Neuronal stem cell (in vitro differentiated cells): ENCODE measurements at places on chromosomes 2 and 18.

DNA sequence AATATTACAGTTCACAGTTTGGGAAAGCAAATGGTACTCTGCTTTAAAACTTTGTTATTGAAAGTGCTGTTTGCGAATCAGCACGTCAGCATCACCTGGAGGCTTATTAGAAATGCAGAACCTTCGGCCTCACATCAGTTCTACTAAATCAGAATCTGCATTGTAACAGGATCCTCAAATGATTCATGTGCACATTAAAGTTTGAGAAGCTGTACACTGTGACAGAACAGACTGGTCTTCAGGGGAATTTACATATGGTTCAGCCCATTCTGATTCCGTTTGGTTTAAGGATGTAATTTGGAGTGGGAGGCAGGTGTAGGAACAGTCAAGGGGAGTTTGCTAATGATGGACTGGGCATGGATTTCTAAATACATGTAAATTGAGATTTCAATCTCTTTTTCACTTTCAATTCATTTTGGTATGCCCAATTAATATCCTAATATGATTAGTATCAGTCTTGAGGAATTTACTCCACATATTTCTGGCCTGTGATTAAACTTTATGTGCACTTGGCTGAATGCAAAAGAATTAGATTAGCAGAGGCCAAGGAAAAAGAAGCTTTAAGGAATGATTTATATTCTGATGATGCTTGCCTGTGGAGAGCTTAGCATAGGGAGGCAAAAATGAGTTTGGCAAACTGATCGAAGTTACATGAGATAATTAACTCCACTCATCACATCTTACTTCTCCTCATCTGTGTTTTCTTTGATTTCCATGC, 248.8 kb downstream of the XIRP2 start:
- DNase-seq, result no peak

DNA sequence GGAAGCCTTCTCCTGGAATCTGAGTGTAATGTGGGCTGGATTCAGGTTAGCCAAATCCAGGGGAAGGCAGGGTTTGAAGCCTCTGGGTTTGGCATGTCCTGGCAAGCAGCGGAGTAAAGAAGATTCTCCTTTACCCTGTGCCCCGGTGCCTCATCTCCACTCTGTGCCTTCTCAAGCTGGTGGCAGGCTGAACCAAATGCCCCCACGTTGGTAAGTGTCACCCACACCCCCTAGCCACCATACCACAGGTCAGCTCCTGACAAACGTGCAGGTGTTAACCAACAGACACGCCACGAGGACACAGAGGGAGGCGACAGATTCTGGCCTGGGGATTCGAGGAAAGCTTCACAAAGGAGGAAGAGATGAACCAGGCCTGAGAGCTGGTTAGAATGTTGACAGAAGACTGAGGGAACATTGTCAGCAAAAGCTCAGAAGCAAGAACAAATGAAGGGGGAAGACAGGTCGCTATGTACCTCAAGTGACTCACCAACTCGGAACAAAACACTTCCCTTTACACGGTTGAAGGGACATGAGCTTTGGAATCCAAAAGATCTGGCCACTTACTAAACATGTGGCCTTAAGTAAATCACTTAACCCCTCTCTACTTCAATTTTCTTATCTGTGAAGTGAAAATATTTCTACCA, 85.2 kb upstream of the LCLAT1 start:
- no peak for DNase-seq

DNA sequence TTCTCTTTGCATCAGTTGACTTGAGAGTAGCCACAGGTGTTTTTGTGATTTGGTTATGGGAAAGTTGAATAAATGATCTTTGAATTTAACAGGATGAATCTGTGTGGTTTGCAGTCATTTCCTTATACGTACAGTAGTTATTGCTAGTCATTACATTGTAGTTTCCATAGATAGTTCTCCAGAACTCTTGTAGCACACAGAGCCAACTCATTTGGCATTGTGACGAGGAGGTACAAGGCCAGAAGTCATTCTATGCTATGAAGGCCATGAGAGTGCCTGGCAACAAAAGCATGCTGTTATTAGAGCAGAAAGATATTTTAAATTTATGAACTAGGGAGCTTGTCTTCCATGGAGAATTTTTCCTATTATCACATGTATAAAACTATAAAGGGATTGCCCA, 973.0 kb upstream of the CHAC2 start:
- DNase-seq, result no peak

DNA sequence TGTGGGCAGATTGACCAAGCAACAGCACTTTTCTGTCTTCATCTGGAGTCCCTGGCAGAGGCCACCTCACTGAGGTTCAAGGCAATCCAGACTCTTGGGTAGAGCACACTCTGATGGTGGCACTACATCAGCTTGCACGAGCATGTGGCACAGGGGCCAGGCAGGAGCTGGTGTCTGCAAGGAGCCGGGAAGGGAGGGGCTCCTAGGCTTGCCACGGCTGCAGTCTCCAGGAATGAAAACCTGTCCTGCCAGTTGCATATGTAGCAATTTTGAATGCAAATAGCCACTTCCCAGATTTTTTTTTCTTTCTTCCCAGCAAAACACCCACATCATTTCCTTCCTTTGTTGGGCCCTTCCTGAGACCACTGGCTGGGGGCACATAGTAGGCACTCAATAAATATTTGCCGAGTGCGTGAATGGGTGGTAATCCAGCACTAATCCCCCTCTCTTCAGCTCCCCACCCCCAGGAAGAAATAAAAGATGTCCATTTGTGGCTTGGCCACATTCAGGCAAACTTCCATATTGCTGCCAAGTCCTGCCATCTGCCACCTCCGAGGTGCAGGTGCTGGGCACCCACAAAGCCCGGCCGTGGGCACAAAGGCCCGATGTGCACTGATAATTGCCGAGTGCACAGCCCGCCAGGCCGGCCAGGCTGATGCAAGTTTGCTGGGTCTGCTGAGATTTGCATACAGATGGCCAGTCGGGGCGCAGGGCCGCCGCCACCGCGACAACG, 72.4 kb downstream of the MYCN start:
- DNase-seq, result no peak

GRCh38 chr2:62147610-62148301, 48.2 kb upstream of the B3GNT2 start:
- no peak for DNase-seq

DNA sequence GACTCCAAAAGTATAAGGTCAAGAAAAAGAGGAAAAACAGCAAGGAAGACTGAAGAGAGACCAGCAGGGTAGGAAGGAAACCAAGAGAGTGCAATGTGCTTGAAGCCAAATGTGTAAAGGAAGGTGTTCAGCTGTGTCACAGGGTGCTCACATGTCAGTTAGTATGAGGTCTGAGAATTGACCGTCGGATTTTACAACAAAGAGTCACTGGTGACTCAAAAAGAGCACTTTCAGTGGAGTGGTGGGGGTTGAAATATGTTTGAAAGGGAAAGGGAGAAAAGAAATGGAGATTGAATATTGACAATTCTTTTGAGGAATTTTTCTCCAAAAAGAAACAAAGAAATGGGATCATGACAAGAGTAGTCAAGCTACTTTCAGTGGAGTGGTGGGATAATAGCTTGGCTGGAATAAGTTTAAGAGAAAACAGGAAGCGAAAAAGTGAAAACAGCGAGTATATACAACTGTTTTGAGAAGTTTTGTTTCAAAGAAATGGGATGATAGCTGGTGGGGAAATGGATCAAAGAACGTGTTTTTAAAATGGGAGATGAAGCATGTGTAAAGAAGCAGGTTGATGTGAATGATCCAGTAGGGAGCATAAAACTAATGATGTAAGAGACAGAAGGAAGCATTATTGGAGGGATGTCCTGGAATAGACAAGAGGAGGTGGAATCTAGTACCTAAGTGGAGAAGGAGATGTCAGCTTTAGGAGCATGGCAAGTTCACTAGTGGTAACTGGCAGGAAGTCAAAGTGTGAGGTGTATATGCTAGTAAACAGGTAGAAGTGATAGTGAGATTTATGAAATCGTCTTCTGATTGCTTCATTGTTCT, 3.6 kb upstream of the TSPYL6 start:
- DNase-seq, result no peak

- peak; percentile 38 for DNase-seq
Measured at GRCh38 chr2:133568172-133568571, at the start of gene NCKAP5. NCKAP5 (minus strand) TSS chr2:133568463; CDS start chr2:133517526, 50,937 bp downstream.

DNA sequence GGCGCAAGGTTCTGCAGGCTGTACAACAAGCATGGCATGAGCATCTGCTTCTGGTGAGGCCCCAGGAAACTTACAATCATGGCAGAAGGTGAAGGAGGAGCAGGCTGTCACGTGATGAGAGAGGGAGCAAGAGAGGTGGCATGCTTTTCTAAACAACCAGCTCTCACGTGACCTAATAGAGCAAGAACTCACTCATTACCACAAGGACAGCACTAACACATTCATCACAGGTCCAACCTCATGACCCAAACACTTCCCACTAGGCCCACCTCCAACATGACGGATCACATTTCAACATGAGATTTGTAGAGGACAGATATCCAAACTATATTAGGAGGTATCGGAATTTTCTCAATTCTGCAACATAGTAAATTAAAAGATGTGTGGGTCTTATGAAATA, 108.8 kb upstream of the DLX2 start:
- no peak for DNase-seq

GRCh38 chr2:188978291-188979081, 4.3 kb downstream of the COL3A1 start:
- no peak for DNase-seq

- no peak for DNase-seq
Measured at GRCh38 chr2:233351423-233351822, 2.9 kb upstream of the DGKD start.

DNA sequence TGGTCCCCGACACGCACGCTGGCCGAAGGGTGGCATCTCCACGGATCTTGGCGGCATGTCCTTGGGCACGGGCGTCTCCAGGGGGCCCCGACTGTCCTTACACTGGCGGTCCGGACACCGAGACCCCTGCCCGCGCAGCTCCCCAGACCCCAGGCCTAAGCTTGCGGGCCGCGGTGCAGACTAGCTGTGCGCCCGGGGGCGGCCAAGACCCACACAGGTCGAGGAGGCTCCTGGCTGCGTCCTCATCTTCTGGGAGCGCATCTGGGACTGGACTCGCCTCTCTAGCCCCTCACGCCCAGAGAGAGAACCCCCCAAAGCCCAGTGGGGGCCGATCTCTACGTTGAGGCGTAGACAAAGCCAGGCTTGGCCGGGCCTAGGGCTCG, 475 bp upstream of the TWIST2 start:
- DNase-seq, result no peak

DNA sequence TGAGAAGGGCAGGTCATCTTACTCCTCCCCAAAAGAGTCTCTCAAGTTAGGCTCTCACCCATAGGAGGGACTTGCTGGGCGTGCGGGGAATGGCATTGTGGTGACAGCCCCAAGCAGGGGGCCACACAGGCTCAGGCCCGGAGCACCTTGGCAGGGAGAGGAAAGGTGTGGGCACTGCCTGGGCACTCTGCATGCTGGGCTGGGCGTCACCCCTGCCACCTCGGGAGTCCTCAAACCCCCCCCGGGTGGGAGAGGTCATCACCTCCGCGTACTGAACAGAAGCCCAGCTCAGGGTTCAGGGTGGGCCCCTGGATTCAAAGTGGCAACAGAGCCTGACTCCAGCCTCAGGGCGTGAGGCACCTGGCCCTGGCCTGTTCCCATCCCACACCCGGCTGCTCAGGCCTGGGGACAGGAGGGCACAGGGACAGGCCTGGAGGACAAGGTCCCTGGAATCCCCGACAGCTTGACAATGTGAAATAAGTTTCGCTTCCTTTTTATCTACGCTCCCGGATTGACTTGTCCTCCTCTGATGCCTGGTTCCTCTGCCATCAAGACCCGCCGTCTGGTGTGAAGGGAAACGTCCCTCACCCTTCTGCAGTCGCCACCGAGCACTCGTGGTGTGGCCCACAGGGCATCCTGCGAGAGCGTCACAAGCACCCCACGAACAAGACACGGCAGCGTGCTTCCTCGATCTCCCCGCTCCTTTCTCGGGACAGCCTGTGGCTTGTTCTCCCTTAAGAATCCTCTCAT, 97.8 kb downstream of the HDAC4 start:
- DNase-seq, result no peak

DNA sequence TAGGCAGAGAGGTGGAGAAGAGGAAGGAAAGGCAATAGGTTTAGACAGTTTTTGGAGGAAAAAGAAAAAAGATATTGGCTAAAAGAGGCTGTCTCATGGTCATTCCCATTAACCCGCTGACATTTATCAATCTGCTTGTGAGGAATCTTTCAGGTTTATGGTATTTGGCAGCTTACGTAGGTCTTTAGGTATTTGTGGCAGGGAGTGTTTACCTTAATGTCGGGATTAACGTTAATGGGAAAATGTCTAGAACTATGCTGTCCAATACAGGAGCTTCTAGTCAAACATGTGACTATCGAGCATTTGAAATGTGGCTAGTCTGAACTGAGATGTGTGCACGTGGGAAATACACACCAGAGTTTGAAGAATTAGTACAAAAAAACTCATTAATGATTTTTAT, 144.2 kb downstream of the BABAM2 start:
- no peak for DNase-seq

- DNase-seq, result no peak
Measured at GRCh38 chr2:236017446-236017845, 150.7 kb downstream of the GBX2 start.

GRCh38 chr2:86518481-86518880, 44.8 kb downstream of the CHMP3 start:
- no peak for DNase-seq

- DNase-seq, result peak; percentile 63
Measured at GRCh38 chr2:111116843-111117597, 3.7 kb upstream of the BCL2L11 start.

GRCh38 chr18:980586-980985, 75.9 kb downstream of the ADCYAP1 start:
- no peak for DNase-seq

GRCh38 chr18:8709248-8710059, 4.1 kb downstream of the MTCL1 start:
- no peak for DNase-seq

GRCh38 chr2:201448701-201449100, 2.6 kb downstream of the TRAK2 start:
- DNase-seq, result no peak

GRCh38 chr18:28984731-28985130, 807.8 kb upstream of the CDH2 start:
- no peak for DNase-seq

DNA sequence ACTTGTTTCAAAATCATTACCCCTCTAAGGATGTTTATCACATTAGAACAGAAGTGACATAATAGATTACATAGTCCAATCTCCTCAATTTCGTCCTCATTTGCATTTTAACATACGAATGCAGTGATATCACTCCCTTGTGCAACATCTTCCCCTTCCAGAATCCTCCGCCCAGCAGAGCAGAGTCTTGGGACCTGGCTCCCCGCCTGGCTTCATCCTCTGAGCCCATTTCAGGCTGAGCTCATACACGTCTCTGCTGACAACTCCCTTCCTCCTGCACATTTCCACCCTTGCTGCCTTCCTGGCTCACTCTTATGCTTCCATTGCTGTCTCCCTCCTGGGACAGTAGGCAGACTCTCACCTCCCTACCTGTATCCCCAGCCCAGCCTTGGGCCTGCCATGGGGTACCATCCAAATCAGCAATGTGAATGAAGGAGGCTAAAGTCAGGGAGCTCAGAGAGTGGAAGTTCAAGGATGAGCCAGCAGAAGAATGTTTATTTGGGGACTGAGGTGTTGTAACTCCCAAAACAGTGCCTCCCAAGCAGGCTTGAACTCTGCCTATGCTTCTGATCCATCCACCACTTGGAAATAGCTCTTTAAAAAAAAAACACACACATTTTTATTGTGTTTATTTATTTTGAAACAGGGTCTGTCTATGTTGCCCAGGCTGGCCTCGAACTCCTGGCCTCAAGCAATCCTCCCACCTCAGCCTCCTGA, 165.2 kb downstream of the TMEM200C start:
- DNase-seq, result no peak
